ENCODE measurements at places on chromosomes 7 and 10.

DNA sequence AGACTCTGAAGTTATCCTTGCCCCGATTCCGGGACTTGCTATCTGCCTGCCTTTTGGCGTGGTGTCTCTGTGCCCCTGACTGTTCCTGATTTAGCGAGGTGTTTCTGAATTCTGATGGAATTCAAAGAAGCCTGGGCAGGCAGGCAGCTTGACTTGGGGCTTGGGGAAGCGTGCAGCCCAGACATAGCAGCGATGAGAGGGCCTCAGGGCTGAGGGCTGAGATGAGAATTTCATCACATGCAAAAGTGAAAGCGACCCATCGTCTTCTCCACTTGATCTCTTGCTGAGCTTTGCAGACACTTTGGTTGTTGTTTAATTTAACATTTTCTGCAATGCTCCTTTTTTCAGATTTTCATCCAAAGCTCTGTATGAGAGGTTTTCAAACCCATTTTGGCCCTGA lies 57.8 kb downstream of the TCF7L2 start:
- DNase-seq = no peak

DNA sequence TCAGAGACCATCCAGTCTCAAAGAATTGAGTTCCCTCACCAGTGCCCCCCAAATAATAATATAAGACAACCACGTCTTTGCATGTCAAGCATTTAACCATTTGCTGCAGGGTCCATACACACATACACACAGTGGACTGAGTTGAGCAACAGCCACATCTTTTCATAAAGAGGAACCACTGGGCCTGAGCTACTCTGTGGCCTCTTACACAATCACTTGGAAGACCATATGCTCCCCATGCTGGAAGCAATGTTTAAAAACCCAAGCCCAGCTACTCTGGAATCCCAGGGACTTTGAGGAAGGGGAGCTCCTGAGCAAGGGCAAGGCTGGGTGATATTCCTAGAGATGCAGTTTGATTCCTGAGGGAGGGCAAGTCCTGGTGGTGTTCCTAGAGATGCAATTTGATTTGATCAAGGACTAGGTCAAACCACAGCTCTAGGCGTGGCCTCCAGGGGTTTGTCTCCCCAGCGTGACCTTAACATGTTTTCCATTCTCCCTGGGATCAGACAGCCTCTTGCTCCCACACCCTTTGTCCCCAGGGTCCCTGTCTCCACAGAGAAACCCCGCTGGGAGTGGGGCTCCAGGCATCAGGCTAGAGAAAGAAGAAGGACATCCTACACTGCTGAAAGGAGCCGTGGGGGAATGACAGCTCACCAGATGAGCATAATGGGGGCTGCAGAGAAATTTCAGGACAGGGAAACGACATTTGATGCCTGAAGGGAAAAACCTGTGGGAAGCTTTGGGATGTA lies 376.2 kb upstream of the MGMT start:
- DNase-seq = no peak

DNA sequence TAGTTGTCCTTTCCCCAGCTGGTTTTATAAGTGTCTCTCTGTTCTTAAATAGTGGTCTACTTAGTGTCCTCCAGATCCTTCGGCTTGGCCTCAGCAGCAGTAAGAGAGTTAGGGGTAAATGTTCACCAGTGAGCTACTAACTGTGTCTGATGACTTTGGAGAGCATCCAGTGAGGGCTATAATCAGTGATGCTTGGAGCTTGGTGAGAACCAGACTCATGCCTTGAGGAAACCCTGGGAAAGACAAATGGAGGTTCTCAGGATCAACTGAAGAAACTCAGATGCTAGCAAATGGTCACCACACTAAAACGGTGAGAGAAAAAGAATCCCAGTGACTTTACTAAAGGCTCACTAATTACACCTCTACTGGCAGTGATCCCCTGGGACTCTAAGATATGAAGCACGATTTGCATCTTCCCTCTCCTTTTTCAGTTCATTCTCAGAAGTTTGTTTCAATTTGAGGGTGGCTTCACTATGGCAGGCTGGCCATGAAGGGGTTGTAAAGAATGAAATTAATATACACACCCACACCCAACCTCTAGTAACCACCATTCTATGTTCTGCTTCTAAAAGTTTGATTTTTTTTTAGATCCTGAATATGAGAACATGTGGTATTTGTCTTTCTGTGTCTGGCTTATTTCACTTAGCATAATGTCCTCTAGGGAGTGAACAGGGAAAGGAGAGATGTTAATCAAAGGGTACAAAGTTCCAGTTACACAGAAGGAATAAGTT lies 177.9 kb downstream of the PDE1C start:
- DNase-seq = no peak

- no peak for DNase-seq
Observed at GRCh38 chr10:67225226-67225625, 299.4 kb downstream of the LRRTM3 start.

DNA sequence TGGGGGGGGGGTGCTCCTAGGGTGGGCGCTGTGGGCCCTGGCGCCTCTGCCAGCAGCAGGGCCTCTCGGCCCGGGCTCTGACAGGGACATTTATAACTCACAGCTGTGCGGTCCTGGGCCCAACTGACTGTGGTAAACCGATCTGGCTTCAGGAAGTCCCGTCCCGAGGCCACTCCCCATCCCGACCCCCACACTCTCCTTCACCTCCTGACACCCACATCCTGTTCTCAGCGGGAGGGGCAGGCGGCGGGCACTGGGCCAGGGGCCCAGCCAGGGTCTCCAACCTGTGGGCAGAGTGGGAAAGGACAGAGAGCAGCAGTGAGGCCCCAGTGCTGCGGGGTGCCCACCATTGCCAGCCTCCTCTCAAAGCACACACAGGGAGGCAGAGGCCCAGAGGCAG lies 69.1 kb downstream of the ZMIZ1 start:
- no peak for DNase-seq

DNA sequence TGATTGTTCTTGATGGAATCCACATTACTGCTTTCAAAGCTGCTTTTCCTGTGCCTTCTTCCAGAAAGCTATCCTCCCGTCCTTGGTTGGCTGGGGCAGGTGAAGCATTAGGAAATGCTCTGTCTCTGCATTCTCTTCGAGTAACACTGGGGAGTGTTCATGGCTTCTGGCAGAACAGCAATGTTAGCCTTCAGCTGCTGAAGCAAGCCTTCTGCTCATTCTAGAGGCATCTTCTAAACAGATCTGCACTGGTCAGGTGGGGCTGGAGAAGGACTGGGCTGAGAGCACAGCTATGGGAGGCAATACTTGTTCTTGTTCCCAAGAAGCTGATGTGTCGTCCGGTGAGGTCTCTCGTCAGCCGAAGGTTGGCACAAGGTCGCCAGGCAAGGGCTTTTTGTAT lies 80.6 kb downstream of the MGMT start:
- DNase-seq = no peak

DNA sequence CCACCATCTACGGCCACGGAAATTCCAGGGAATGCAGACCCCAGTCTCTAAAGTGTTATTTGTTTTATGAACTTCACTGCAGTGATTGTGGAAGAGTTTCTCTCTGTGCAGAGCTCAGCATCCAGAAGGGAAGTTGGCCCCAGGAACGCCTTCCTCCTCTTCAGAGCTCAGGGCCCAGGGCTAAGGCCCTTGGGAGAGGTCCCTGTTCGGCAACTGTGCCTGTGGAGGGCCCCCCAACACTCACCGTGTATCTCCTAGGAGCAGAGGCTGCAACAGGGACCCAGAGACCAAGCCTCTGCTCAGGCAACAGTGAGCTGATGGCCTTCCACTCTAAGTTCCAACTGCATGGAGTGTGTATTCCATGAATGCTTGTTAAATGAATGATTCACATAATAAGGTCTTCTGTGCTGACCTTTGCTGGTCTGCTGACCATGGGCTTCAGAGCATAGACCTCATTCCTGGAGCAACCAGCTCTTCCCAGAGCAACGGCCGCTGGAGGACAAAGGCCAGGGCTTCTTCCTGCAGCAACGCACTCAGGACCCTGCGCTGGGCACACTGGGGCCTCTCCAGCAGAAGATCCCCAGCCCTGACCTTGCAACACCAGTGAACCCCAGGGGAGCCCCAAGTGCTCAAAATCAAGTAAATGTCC lies 7.7 kb downstream of the DIP2C start:
- DNase-seq = no peak

DNA sequence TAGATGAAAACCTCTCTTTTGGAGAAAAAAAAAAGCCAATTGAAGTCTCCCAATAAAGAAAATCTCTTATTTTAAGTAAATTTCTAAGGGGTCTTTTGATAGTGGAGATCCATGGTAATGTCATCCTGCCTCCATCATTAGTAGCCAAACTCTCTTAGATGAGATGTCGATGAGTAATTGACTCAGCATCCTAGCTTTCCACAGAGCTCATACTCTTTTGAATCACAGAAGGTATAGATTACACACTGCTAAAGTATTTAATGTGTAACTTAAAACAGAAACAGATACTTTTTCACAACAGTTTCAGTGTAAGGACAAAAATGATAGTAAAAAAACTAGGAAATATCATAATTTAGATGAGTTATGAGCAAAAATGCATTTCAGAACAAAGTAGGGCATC lies 19.4 kb downstream of the MAGI2 start:
- DNase-seq = no peak

GRCh38 chr10:52212802-52213201 lies 101.3 kb upstream of the DKK1 start:
- no peak for DNase-seq

DNA sequence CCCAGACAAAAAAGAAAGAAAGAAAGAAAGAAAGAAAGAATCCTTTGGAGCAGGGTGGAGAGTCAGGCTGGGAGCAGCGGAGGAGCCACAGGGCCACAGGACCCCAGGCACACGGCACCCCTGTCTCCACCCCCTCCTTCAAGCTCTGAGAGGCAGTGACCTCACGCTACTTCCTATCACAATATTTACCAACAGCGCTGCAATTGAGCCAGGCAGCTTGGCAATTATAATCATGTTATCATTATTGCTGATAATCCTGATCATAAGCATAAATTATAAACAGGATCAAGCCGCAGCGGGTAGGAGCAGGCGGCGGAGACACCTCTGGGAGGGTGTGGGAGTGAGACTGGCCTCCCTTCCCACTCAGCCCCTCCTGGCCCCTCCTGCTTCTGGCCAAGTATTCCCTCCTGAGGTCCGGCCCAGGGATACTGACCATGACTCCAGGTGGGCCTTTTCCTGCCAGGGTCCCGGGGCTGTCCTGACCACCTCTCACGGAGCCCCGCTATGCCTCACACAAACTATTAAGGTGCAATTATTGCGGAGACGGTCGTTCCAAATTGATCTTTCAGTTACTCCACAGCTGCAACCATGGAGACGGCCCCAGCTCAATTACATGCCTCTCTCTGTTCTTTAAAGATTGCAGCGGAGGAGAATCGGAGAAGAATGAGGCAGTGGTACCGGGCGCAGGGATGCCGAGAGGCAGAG lies 10.0 kb upstream of the GTF2IRD1 start:
- DNase-seq = no peak

DNA sequence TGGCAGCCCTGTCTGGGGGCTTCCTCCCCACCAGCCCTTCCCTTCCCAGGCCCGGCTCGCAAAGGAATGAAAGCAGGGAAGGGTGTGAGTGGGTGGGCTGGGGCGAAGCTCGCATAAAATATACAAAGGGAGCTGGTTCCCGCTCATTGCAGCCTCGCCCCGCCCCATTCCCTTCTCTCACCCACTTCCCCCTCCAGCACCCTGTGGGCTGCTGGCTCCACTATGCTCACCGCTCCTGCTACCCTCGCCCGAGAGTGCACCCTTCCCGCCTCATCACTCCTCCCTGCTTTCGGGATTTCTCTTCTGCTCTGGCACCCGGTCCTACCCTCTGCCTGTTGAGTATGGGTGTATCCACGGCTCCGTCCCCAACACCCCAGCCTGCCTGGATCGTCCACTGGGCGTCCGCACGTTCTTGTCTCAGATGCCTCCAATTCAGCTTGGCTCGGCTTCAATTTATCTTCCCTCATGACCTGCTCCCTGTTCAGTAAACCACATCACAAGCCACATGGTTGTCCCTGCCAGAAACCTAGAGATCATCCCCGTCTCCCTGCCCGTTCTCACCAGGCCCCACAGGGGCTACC lies 14.4 kb upstream of the TTYH3 start:
- DNase-seq = no peak

DNA sequence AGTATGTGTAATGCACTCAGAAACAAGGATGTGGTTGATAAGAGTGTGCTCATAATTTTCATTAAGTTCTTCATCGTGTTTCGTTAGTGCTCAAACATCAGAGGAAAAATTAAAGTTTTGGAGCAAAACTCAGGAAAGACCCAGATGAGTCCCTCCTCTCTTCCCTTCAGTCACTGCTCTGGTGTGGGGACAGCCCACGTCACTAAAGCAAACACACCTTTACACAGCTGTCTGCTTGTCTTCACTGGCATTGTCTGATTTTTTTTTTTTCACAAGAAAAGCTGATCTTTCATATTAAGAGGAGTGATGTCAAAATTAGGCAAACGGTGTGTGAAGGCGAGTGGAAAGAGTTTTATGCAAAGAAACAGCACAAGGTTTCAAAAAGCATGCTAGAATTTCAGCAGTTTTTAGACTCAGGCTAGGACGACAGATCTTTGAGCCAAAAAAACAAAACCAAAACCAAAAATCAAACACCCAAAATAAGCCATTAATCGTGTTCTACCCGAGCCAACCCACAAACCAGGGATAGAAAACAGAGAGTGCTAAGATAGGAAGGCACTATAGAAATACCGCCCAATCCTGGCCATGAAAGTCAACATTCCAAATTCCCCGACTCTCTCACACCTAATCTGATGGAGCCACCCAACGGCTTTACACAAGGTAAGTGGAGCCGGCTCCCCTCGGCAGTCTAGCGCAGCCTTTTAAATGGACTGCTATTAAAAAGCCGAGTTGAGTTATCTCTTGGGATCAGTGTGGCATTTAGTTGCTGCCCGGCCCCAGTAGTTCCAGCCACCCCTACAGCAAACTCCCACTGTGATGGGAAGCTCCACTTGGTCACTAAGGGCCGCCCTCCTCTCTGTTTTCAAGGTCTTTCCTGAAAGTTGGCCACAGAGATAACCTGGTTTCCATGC lies 27.9 kb upstream of the GATA3 start:
- DNase-seq = no peak

- no peak for DNase-seq
Observed at GRCh38 chr7:148153616-148154284, 436.8 kb upstream of the C7orf33 start.

GRCh38 chr7:24697416-24697815 lies 59.8 kb downstream of the GSDME start:
- no peak for DNase-seq

GRCh38 chr10:130438861-130439260 lies 302.7 kb downstream of the GLRX3 start:
- DNase-seq = no peak

DNA sequence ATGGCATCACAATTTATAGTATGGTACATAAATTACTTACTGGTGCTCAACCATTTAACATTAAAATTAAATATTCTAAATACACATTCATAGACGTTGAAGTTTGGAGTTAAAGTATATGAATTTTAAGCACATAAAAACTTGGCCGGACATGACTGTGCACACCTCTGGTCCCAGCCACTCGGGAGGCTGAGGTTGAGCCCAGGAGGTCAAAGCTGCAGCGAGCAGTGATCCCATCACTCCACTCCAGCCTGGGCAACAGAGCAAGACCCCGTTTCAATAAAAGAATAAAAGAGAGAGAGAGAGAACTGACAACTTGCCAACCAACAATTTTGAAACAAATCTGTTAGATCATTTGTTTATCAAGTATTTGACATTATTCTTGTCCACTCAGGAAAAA lies 943.3 kb upstream of the KCND2 start:
- no peak for DNase-seq

- DNase-seq = no peak
Observed at GRCh38 chr7:111639934-111640333, 77.6 kb upstream of the IMMP2L start.

All from stimulated activated CD4-positive, alpha-beta T cell treated with anti-CD3 and anti-CD28 coated beads, Interleukin-1b, Interleukin-23, amount 100 ng/mL, for 24 hours (primary cell).